ENCODE measurements at places on chromosomes 1 and 21.

DNA sequence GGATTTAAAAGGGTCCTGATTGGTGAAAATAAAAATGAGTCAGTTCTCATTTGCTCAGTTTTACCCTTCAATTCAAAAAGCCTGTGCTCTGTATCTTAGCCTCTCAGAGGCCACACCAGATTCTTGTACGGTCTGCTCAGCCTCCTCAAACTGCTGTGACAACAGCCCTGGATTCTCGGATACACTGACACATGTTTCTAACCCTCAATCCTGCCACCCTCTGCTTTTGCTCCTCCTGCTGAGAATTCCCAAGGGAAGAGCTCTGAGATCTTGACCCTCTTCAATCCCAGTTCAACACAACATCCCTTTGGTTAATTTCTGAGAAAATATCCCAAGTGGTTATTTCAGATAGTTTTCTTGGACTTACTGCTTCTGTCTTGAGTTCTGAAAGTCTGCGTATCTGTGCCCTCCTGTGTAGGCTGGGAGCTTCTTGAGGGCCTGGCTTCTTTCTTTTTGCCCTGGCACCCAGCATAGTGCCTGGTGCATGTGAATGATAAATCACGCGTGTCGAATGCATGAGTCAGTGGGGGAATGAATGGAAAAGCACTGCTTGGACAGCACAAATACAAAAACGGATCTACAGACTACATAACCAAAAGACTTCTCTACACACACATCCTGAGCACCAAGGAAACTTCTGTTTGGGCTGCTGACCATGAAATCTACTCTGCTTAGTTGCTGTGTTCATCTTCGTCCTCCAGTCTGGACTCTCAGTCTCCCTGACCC, 24.5 kb downstream of the IRF2BP2 start:
- no peak for DNase-seq

- DNase-seq = no peak
Observed at GRCh38 chr1:245290836-245291235, 136.1 kb downstream of the KIF26B start.

DNA sequence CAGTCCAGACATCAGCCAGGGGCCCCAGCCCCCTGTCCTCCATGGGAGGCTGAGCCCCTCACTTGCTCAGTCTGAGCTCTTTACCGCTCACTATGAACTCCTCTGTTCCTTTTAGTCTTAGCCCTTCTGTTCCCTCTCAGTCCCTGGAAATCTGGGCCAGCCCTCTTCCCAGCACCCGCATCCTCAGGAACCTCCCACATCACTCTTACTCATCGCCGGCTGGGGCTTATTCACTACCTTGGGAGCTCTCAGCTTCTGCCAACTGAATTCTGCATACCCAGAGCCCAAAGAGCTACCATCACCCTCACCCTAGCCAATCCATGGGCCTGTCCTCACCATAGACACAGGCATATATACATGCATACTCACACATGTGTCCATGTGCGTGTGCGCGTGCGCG, 11.5 kb downstream of the KNCN start:
- no peak for DNase-seq

DNA sequence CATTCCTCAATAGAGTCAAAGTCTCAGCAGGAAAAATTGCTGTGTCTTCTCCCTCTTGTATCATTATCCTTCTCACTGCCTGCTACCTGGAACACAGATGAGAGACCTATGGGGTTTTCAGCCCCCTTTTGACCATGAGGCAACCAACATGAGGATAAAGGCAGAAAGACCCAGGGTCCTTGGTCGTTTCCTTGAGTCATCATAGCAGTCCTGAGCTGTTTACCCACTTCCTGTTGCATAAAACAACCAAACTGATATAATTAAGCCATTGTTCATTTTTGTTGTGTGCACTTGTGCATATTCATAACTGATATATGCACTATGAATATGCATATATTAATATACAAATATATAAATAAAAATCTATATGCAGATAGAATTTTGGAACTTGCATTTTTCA, 188.3 kb upstream of the MAP1LC3C start:
- no peak for DNase-seq

- DNase-seq = no peak
Observed at GRCh38 chr21:45828580-45829570, 152.7 kb upstream of the COL6A1 start.

GRCh38 chr1:37123276-37124115, 89.2 kb upstream of the GRIK3 start:
- no peak for DNase-seq

GRCh38 chr1:43531107-43531905, 623 bp downstream of the PTPRF start:
- no peak for DNase-seq

DNA sequence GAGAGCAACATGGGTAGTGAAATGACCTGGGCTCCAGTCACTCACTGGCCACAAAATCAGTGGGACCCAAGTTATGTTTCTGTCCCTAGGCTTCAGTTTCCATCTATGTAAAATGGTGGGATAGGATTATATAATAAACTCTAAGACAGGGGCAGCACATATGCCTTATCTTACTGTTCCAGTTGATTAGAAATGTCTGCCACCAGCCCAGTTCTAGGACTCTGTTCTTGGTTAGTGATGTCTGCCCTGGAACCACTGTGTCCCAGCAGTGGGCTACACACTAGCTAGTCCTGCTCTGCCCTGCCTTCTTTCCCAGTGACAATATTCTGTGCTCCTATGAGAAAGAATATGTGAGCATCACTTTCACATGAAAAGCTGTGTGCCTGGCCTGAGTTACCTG, 138.3 kb downstream of the PCNX2 start:
- no peak for DNase-seq

GRCh38 chr1:53326598-53327181, 1.2 kb downstream of the LRP8 start:
- peak; percentile 45 for DNase-seq

DNA sequence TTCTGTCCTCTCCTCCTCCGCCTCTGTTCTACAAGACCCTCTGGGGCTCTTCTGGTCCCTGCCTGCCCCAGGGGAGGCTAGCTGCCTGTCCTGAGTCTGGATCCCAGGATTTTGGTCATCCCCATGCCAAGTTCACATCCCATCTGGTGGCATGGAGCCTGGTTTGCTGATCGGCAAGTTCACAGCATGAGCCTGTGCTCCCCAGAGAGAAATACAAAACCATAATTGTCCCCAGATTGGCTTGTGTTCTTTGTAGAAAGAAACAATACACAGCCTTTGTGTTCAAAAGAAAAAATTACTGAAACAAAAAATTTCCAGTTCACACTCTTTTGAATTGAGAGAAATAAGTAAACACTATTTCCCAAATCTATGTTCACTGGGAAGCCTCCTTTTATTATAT, 149.4 kb upstream of the ZC3H12A start:
- no peak for DNase-seq

GRCh38 chr1:199057322-199057721, 418.5 kb downstream of the PTPRC start:
- no peak for DNase-seq

- DNase-seq = no peak
Observed at GRCh38 chr1:47388030-47388890, 27.8 kb upstream of the FOXE3 start.

DNA sequence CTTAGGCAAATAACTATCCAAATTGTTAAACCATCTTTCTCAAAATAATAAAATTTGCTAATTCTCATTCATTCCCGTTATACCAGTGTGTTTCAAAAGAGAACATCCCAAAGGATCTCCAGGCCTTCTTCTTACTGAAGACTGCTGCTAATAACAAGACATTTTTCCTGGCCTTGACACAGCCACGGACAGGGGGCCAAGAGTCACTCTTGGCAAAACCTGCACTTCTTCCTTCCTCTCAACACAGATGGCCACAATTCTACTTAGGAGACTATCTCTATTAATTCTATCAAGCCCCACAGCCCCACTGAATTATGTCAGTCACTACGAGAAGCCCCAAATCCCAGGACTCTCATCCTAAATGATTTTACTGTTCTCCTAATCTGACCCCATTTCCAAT, 86.0 kb downstream of the EVI5 start:
- no peak for DNase-seq

DNA sequence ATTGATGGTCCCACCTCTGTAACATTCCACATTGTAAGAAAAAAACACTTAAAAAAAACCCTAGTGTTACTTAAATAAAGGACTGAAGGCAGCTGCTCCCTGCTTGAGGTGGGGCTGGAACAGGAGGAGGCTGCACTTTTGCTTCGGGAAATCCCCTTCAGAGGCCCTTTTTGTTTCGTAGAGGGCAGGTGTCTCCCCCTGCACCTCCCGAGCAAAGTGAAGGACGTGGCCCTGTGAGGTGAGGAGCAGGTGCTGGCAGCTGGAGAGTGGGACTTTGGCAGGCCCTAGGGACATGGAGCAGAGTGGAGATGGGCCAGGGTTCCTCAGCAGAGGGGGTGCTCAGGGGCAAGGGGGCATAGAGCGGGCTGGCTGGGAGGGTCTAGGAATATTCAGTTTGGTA, 33.4 kb upstream of the WNT4 start:
- no peak for DNase-seq
